ENCODE measurements at places on chromosomes 13 and 19.

DNA sequence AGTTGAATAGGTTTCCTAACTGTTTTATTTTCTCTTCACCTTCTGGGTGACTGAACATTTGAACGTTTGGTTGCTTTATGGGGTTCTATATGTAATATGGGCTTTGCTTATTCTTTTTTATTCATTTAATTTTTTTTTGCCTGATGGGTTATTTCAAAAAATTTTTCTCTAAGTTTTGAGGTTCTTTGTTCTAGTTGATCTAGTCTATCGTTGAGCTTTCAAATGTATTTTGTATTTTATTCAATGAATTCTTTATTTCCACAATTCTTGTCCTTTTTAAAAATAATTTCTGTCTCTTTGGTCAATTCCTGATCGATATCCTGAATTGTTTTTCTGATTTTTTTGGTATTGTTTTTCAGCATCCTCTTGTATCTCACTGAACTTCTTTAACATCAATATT, 239.5 kb upstream of the PCDH9 start:
- DNase-seq = no peak

- no peak for DNase-seq
Measured at GRCh38 chr13:114022876-114023275, 49.0 kb upstream of the C13orf46 start.

DNA sequence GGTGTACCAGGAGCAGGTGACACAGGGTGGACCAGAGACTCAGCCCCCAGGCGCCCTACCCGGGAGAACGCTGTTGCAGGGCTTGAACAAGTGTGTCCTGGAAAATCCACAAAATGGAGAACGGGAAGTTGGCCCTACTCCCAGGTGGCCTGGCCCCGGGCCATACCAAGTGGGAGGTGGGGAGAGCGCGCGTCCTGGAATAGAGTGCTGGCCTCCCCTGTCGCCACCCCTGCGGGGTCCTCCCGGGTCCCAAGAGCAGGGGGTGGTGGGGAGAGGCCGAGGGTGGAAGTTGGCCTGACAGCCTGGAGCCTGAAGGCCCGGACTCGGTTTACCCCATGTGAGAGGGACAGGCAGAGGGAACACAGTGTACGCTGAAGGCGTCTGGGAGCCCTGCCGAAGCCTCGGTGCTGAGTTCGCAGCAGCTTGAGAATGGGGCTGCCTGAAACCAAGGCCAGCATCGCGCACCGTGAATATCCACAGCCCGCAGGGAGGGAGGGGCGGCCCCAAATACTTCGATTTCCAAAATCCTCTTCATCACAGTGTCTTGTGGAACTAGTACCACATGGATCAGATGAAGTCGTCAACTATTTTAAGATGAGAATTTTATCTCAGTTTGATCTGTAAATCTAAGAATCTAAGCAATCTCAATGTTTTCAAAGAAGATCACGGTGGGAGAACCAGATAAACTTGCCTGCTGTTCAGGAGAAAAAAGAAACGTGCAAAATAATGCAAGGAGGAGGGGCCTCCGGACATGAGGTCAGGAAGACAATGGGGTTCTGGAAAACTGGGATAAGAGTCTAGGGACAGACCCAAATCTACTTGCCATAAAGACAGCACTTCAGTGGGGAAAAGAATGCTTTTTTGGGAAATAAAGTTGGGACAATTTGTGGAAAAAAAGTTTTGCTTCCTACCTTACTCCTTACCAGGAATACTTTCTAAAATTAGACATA, 10.4 kb upstream of the KLF16 start:
- no peak for DNase-seq

DNA sequence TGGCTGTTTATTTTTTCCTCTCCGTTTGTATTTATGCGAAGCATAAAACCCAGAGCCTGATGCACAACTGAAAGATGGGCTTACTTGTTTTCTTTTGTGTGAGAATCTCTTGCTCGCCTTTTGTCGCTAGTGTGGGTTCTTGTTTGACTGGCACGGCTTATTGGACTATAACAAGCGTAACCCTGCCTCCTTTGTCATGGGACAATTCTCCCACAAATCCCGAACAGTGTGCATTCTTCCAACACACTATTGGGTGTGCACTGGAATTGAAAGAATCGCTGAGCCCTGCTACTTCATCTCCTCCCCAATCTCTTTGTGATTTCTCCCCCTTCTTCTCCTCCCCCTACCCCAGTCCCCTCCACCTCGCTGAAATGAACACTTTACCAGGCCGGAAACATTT, 110.8 kb downstream of the ZIC5 start:
- no peak for DNase-seq

DNA sequence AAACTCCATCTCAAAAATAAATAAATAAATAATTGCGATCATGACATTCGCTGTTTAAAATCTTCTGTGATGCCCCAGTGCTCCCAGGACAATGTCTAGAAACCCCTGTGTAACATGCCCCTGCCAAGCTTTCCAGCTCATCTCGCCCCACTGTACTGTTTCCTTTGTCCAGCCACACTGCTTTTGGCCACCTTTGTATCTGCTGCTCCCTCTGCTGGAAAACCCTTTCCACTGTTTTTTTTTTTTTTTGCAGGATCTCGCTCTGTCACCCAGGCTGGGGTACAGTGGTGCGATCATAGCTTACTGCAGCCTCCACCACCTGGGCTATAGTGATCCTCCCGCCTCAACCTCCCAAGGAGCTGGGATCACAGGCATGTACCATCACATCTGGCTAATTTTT, 7.5 kb downstream of the PLAUR start:
- no peak for DNase-seq

DNA sequence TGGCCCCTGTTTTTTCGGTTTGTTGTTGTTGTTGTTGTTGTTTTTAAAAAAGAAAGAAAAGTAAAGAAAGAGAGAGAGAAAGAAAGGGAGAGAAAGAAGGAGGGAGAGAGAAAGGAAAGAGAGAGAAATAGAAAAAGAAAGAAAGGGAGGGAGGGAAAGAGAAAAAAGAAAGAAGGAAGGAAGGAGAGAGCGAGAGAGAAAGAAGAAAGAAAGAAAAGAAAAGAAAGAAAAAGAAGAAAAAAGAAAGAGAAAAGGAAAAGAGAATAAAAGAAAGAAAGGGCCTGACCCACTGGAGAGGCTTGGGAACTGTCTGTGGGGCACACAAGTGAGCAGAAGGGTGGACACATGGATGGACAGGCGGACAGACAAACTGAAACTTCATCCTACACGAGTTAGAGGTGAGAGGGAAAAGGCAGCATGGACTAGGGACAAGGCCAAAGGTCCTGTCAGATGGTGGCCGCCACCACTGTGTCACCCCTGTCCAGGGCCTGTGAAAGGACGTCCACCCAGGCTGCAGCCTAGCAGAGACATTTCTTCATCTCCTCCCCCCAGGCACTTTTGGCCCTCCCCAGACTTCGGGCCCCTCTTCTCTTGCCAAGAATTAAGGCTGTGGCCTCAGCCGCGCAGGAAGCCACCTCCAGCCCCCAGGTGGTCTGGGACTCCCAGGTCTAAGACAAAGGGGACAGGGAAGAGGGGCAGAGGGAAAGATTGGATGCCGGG, 9.1 kb upstream of the BCAM start:
- no peak for DNase-seq

- DNase-seq = no peak
Measured at GRCh38 chr13:36030670-36031331, 100.4 kb downstream of the DCLK1 start.
